WTC11 (cell line): ENCODE measurements at places on chromosomes 1 and 21. TPM values are rescaled to one million over a fixed set of nuclear protein-coding genes. Genes with fewer than 3 reads are reported as not detected.

- peak; percentile 64 for DNase-seq
- H3K4me1 ChIP-seq, result peaks cover 20% of the 10 kb centered on the region
- H3K4me3 ChIP-seq, result peak within 1 kb of the TSS; percentile 70
- H3K27me3 ChIP-seq, result peaks cover 91% of the 10 kb centered on the region
- H3K36me3 ChIP-seq, result no peaks in the 10 kb centered on the region
- no peak within 1 kb of the TSS for H3K27ac ChIP-seq
Measured at GRCh38 chr1:923131-923990, at the start of gene SAMD11. Gene SAMD11 (plus strand): TSS chr1:923923. CDS start chr1:924432, 509 bp downstream.

GRCh38 chr1:156838972-156839371 is 19.9 kb downstream of the INSRR start:
- no peaks in the 10 kb centered on the region for H3K36me3 ChIP-seq
- DNase-seq, result peak; percentile 67
- peaks cover 61% of the 10 kb centered on the region for H3K27me3 ChIP-seq
- no peak overlapping the region for H3K4me3 ChIP-seq
- H3K4me1 ChIP-seq, result peaks cover 5% of the 10 kb centered on the region

Gene NR0B2
- total RNA-seq, result not detected in 3 replicates

Gene LCE3D
- total RNA-seq, result not detected in 3 replicates

- DNase-seq, result no peak
- H3K27ac ChIP-seq, result no peak overlapping the region
- H3K4me3 ChIP-seq, result no peak overlapping the region
- H3K27me3 ChIP-seq, result no peaks in the 10 kb centered on the region; the same call in 1 of the 2 replicates
- H3K4me1 ChIP-seq, result peaks cover 48% of the 10 kb centered on the region
Measured at GRCh38 chr1:202162418-202163280, 2.2 kb upstream of the PTPN7 start.

Gene ASCL5
- 0.18 to 0.53 TPM (median 0.31 TPM) in 3 replicates for total RNA-seq
